Renal cortex interstitium (tissue), 15 donors: ENCODE measurements at places on chromosomes 13 and 19. TPM values are rescaled to one million over a fixed set of nuclear protein-coding genes. Genes with fewer than 3 reads are reported as not detected.

GPR180 gene
- 9.9 TPM for polyA plus RNA-seq

VWA8 gene
- polyA plus RNA-seq, result 20.2 TPM

TUBGCP3 gene
- 37.6 TPM for polyA plus RNA-seq

EFNB2 gene
- 155 TPM for polyA plus RNA-seq

CEACAM8 gene
- polyA plus RNA-seq, result 0.26 TPM

WDFY2 gene
- 16.0 TPM for polyA plus RNA-seq

MEIOSIN gene
- polyA plus RNA-seq, result not detected

MAP1S gene
- 40.7 TPM for polyA plus RNA-seq

ZNF443 gene
- polyA plus RNA-seq, result 10.4 TPM

SKA3 gene
- polyA plus RNA-seq, result 15.2 TPM

TPTE2 gene
- polyA plus RNA-seq, result 0.50 TPM

LYPD4 gene
- polyA plus RNA-seq, result not detected

ZSWIM4 gene
- 6.6 TPM for polyA plus RNA-seq

TUBA3C gene
- polyA plus RNA-seq, result not detected

C2CD4C gene
- polyA plus RNA-seq, result 2.0 TPM

PRRG2 gene
- 6.8 TPM for polyA plus RNA-seq

CEACAM20 gene
- not detected for polyA plus RNA-seq

LGALS7B gene
- polyA plus RNA-seq, result not detected

CCL25 gene
- polyA plus RNA-seq, result 0.64 TPM
